ENCODE measurements at places on chromosomes 12 and 14. TPM values are rescaled to one million over a fixed set of nuclear protein-coding genes. Genes with fewer than 3 reads are reported as not detected.

Gene TMEM179
- 0.38 TPM for total RNA-seq

DNA sequence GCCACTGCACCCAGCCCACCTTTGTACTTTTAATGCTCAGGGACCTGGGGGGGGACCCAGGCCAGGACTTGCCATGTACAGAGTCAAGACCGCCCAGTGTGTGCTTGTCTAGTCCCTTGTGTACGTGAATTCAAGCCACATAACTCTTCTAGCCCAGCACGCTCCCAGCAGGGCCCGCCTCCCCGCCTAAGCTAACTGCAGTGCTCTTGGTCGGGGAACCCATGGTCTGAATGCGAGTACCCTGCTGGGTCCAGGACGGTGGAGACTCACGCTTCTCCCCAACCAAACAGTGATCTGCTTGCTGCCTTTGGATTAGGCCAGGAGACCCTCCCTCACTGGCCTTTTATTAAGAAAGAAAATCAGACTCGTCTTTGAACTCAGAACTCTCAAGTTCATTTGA is 23.3 kb downstream of the CD9 start:
- no peak for DNase-seq

Gene KRT75
- not detected for total RNA-seq

- DNase-seq, result no peak
Measured at GRCh38 chr12:42804928-42805327, 215.4 kb upstream of the PRICKLE1 start.

DNA sequence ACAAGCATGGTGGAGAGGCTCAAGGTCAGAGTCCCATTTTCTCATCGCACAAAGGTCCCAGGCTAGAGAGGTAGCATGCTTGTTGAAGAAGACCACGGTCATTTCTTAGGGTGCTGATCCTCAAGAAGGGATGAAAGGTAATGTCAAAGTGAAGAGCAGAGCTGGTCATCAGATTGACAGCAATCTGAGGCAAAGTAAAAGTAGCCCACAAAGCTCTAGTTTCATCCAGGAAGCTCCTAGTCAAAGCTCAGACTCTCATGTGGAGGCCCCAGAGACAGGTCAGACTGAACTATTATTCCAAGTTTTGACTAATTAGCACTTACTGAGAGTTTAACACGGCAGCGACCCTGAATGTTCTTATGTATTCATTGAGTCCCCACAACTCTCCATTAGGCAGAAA is 270.6 kb downstream of the RPS29 start:
- DNase-seq, result no peak

Gene P2RX2
- not detected for total RNA-seq

DNA sequence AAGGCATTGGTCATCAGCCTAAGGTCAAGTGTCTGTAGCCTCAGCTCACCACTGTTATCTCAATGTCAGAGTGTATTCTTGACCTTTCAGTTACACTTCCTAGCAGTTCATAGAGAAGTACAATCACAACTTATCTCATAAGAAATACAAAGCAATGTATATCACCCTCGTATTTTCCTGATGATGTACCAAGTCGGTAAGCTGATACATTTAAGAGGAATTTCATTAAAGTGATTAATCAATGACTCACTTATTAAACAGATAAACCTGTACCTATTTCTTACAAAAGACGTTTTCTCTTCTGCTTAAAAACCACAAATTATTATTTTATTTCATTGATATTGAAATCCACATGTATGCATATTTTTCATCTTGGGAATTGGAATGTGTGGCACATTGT is 3.9 kb upstream of the PRB3 start:
- no peak for DNase-seq

Gene SLC25A47
- not detected for total RNA-seq

DNA sequence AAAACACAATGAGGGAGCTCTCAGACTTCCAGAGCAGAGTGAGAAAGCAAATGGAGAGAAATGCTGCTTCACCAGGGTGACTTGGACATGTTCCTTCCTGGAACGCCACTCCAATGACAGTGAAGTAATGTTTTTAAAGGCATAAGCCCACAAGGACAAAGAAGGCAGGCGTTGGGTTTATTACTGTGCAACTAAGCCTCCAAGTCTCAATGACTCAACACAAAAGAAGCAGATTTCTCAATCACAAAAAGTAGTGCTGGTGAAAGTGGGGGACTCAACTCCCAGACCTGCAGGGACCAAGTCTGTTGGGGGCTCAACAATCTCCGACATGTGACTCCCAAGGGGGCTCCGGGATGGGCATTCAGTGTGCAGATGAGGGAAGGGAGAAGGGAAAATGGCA is 505.2 kb downstream of the BCL11B start:
- no peak for DNase-seq

Gene SLC17A8
- total RNA-seq, result not detected

Gene FOXA1
- not detected for total RNA-seq

DNA sequence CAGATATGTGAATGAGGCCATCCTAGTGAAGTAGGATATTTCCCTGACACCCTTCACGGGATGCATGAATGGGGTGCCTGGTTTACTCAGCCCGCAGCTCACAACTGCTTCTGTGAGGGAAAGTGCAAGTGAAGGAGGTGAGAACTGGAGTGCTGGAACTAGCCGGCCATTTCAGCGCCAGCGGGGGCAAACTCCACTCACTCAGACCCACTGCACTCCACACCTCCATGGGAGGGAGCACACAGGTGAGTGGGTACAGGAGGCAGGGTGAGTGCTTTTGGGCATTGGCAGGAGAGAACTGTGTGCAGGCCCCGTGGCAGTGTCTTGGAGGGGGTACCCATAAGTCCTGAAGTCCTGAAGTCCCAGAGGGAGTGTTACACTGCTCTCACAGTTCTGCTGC is 1008.4 kb downstream of the SLC6A15 start:
- DNase-seq, result peak; percentile 74

DNA sequence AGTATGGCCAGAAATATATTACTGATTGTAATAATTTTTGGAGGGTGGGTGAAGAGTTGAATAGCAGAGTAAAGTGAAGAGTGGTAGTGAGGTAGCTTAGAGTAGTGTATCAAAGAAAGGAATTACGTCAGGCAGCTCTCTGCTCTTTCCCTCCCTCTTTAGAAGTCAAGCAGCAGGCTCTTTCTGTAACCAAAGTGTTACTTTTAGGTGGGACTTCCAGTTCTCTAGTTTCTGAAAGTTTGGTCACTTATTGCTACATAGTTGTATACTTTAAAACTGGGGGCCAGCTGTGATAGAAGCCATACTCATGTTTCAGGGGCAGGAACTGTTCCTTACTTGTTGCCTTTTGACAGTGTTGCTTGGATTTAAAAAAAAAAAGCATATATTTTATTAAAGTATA is 30.6 kb downstream of the ATF7IP start:
- DNase-seq, result no peak

Gene KRT78
- total RNA-seq, result not detected

Gene VDR
- 9.6 TPM for total RNA-seq

DNA sequence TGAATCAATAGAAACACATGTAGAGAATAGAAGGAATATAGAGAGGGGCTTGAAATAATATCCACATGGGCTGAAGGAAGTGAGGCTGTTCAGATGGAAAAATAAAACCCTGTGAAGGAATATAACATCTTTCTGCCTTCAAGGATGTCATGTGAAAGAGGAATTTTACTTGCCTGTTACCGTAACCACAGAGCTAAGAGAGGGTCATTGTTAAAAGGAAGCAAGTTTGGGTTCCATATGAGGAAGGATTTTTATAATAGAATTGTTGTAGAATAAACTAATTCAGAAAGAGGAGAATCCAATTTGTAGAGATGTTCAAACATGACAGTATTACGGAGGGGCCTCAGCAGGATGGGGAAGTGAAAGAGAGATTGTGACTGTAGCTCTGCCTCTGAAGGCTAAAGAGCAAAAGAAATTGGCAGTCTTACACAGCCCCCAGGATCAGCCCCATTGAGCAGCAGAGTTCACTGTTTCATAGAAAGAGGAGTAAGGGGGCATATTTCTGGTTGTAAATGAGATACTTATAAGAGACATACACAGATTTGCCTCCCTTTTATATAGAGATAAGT is 41.8 kb upstream of the PTPRR start:
- no peak for DNase-seq

- no peak for DNase-seq
Measured at GRCh38 chr12:68131867-68132414, 27.6 kb downstream of the IFNG start.

DNA sequence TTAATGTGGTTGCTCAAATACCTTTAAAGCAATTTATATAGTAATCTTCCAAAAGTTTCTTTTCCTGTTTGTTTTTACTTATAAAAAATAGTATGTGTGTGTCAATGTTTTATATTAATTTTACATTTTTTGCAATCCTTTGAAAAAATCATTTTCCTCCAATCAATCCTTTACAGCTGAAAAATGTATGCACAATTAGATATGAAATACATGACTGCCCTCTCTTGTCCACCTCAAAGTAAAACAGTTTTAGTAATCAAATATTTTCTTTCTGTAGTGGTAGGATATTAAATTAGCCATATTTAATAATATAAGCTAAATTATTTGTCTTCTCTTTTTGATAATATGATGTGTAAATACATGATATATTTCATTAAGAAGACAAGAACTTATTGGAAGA is 269.9 kb downstream of the ADAMTS20 start:
- no peak for DNase-seq

- DNase-seq, result no peak
Measured at GRCh38 chr14:68741839-68742470, 50.9 kb downstream of the ZFP36L1 start.

Gene LRP1
- total RNA-seq, result 465 TPM

Gene ERBB3
- 0.71 TPM for total RNA-seq

- peak; percentile 12 for DNase-seq
Measured at GRCh38 chr14:76502638-76503037, 126.7 kb downstream of the ESRRB start.

Gene CCDC177
- total RNA-seq, result not detected

Gene TSPAN19
- total RNA-seq, result not detected

- peak; percentile 94 for DNase-seq
Measured at GRCh38 chr14:95483309-95484165, 32.9 kb downstream of the SYNE3 start.

DNA sequence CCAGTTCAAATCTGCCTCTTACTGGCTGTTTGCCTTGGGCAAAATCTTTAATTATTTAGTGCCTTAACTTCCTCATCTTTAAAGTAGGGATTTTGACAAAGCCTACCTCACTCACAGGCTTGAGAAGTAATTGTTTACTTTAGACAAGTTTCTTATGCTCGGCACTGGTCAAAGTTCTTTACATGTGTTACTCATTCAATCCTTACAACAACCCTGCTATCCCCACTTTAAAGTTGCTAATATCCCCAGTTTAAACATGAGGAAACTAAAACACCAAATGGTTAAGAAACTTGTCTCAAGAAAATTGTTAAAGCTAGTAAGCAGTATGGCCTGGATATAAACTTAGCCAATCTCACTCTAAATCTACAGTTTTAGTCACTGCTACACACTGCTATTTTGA is 204.0 kb upstream of the AVPR1A start:
- DNase-seq, result no peak

DNA sequence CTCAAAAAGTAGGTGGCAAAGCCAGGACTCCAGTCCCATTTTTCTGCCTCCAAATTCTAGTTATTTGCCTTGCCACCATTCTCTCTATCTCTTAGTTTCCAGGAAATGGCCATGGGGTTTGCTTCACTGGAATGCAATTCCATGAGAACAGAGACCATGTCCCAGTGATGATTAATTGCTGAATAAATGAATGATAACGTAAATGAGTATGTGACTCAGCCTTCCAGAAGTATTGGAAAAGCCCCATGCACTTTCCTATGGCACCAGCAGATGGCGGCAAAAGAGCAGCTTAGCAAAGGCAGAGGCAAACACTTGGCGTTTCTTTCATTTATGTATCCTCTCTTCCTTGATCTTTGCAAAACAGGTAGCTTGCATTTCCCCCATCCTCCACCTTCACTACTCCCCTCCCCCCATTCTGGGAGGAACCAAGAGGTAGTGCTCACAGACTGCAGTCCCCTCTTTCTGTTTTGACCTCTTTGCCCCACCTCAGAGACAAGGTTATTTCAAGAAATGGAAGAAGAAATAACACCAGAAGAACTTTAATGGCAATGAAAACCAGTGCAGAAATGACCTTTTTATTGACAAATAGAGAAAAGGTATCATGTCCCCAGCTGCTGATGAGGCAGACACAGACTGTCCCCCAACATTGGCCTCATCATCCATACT is 21.3 kb downstream of the TBX3 start:
- peak; percentile 92 for DNase-seq

Gene CDKN1B
- total RNA-seq, result 33.1 TPM

Data from posterior vena cava (tissue), 2 donors.